ENCODE measurements at places on chromosomes 7 and 10.
A peak's percentile ranks its signal among the peaks of the same experiment; 100 is the strongest.

- peak; percentile 46 for DNase-seq
Observed at GRCh38 chr10:98293550-98294269, 25.7 kb upstream of the LOXL4 start.

DNA sequence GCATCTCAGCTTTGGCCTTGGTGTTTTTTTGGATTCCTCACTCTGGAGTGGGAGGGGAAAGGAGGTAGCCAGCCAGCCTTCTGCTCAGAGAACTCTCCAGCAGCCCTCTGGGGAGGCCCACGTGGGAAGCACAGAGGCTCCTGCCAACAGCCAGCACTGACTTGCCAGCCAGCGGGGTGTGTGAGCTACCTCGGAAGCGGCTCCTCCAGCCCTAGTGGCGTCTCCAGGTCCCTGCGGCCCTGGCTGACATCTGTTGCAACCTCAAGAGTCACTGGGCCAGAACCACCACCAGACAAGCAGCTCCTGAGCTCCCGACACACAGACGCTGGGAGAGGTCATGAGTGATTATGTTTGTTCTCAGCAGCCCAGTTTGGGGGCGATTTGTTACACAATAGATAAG lies 180.2 kb upstream of the FZD8 start:
- DNase-seq, result peak; percentile 43

DNA sequence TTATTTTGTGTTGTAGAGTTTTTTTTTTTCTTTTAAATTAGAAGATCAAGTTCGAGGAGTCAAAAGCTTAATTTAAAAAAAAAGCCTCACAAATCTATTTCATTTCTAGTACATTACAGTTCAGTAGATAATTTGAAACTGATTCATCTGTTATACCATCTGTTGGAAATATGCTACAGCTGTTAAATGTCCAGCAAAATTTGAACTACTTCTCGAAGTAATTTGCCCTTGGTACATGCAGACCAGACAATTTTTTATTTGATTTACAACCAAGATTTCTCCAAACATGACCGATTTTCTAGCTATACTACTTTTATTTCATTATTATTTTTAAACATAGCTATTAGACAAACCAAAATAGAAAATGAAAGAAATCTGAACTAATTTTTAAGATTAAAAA lies 647.9 kb downstream of the CNTNAP2 start:
- DNase-seq, result no peak

DNA sequence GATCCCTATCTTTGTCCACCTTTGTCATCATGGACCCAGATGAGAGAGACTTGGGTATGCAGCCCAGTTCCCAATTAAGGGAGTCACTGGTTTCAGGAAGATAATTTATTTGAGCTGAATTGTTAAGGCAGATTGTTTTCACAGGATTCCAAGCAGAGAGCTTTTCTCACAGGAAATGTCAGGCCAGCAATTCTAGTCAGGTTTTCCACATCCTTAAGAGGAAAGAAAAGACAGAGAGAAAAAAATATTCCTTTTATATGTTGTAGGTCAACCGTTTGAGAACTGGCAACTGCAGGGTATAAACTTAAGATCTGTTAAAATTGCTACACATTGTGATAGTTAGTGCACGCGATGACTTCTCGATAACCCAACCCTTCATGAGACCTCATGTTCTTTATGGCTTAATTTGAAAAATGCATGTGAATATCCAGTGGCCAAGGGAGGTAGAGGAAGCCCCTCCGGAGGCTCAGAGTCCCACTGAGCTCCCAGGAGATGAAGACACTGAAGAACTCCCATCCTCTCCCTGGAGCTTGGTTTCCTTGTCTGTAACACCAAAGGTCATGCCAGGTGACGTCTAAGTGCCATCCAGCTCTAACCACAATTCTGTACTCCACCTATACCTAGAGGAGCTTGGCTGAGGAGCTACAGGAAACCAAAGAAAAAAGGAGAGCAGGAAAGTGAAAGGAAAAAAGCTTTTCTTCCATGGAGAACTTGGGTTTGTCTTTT lies 45.6 kb downstream of the MINDY4 start:
- no peak for DNase-seq

DNA sequence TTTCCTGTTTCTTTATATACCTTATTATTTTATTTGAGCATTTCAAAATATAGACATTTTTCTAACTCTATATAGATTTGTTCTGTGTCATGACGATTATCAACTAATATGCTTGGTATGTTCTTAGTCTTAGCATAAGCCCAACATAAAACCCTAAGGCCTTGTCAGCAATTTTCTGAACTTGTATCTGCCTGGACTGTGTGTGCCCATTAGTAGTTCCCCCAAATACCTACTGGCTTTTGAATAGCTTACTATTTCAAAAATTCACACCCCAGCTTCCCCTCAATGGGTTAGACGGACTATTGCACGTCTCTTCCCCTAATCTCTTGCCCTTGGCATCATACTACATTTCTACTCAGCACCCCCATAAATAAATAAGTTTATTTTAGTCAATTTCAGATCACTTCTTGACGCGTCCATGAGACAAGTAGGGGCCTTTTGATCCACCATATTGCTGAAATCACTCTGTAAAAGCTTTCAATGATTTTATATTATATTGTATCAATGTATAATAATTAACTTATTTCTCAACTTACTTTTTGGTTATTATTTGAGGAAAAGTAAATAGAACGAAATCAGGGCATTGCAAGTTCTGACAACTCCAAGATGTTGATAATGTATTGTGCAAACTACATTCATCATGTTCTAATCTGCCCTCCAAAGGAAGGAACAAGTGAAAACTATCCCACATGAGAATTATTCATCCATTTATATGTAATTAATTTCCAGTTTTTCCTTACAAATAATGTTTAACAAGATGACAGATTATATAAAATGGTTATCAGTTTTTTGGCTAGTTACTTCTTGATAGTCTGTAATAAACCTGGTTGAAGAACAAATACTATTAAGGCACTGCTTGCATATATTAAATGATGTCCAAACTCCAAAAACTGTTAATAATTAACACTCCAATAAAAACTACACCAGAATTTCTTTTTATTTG lies 1.1 kb upstream of the AKR1C3 start:
- DNase-seq, result no peak

DNA sequence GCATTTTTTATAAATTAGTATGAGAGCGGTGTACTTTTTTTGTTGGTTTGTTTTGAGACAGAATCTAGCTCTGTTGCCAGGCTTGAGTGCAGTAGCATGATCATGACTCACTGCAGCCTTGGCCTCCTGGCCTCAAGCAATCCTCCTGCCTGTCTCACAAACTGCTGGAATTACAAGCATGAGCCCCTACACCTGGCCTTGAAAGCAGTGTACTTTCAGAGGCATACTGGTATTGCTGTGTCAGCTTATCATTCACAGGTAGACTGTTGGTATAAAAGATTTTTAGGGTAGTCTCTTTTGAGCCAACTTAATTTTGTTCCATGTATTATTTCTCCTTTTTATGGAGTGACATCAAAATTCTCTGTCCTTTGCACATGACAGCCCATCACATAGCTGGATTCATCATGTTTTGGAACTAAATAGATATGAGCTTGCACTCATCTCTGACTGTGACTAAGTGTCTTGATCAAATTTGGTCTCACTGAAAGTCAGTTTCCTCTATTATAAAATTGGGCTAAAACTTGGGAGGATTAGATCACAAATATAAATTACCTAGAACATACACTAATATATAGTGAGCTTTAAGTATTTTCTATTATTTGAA lies 12.4 kb downstream of the GNAT3 start:
- peak; percentile 92 for DNase-seq

GRCh38 chr7:150753826-150754603 lies 16.8 kb downstream of the GIMAP5 start:
- DNase-seq, result no peak

- DNase-seq, result no peak
Observed at GRCh38 chr7:100107125-100107737, 5.8 kb downstream of the AP4M1 start.

- no peak for DNase-seq
Observed at GRCh38 chr10:70943249-70943648, 54.9 kb upstream of the PCBD1 start.

DNA sequence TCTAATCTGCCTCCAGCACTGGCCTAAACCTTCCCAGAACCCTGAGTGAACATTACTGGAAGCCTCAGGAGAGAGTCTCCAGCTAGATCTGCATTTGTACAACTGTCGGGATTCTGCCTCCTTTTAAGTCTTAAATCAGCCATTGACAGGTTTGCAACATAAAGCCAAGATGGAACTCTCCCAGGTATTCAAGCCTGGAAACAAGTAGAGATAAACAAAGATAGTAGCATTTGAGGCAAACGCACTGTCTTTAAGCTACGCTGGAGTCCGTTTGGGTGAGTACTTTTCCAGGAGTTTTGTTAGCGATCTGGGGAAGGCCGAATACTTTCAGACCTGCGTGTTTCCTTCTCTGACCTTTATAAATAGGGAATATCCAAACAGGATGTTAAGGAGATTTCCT lies 317.2 kb upstream of the FZD8 start:
- no peak for DNase-seq

DNA sequence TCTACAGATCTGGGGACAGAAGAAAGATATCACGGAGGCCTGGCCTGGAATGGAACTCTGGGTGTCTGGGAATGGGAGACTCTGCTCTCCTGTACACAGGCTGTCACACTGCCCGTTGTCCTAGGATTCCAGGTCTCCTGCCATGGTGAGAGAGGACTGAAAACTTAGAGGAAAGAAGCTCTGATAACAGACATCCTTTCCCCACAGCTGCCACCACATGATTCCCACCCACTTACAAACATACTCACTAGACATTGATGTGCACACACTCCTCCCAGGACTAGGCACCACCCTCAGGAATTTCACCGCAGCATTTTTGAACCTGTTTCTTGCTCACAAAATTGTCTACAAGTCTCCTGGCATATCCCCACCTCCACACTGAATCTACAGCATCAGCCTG lies 5.7 kb downstream of the ZNF92 start:
- no peak for DNase-seq

DNA sequence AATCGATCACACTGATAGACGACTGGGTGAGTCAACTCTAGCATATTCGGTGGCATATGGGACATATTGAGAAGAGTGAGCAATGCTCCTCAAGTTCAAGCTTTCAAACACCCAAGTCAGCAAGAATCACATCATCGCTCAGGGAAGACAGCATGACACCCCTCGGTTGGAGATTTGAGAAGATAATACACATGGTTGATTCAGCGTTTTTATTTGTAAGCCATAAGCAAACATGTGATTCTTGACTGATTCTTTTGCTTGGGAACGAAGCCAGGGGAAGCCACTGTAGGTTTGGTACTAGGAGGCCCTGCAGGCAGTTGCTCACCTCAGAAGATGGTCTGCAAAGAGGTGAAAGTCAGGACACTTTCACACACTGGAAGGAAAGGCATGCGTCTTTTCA lies 12.6 kb downstream of the UCMA start:
- no peak for DNase-seq

- DNase-seq, result no peak
Observed at GRCh38 chr7:29314148-29314547, 119.6 kb downstream of the CHN2 start.

DNA sequence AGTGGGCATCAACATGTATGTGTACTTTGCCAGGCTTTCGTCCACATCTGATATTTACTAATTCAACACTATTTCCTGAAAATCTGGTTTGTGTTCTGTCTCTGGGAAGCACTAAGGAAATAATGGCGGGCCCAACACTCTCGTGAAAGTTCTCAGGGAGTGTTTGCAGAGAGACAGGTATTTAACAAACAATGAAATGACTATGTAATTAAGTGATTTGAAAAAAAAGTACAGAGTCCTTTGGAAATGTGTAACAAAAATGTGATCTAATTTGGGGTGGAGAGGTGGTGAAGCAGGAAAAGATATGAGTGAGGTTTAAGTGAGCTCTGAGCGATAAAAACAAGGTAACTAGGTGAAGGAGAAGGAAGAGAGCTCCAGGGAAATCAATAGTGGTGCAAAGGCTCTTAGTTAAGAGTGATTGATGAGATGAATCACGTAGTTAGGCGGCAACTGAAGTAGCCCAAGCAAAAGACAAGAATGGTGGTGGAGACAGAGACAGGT lies 95.3 kb upstream of the DNAJB12 start:
- no peak for DNase-seq

All from foreskin fibroblast (primary cell).